ENCODE measurements at places on chromosomes 6 and 20.

GRCh38 chr6:7960848-7961247, 50.3 kb upstream of the TXNDC5 start:
- DNase-seq: no peak

DNA sequence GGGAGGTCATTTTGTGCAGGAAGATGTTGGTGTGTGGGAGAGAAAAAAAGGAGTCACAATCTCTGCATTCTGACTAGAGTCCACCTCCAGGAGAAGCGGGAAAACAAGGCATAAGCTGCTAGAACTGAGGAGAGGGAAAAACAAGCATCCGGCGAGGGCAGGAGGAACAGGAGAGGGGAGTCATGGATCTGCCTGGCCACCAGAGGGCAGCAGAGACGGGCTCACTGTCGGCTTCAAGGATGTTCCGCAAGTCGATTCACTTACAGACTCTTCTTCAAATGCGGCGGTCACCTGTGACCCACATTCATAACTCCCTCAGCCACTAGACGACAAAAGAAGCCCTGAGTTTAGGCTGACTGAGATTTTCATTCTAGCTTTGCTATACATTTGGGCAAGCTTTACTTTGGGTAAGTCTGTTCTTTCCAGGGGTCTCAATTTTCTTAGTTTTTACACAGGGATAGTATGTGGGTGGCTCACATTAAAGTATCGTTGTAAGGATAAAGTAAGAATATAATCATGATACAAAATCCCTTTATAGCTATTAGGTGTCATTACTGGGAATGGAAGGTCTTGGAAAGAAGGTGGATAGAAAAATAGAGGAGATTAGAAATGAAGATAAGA, 6.6 kb upstream of the BTNL2 start:
- peak; percentile 69 for DNase-seq

DNA sequence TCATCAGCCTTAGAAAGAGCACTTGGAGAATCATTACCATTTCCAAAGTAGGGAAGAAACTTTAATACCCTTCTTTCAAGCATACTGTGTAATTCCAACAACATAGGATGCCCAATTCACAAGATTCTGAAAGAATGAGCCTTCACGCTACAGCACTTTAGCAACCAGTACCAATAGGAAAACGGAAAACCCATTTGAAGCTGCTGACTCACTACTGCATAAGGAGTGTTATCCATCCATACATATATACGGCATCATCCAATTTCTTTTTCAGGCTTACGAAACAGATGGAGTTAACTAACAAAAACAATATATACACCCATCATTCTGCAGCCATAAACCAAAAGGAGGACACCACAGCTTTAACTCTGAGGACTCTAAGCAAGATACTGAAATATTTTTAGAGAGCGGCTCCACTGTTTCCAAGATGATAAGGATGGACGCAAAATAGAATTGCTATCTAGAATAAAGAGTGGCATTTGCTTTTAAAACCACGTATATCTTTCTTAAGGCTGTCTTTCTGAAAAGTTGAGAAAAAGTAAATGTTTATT, 24.9 kb downstream of the FYN start:
- no peak for DNase-seq

DNA sequence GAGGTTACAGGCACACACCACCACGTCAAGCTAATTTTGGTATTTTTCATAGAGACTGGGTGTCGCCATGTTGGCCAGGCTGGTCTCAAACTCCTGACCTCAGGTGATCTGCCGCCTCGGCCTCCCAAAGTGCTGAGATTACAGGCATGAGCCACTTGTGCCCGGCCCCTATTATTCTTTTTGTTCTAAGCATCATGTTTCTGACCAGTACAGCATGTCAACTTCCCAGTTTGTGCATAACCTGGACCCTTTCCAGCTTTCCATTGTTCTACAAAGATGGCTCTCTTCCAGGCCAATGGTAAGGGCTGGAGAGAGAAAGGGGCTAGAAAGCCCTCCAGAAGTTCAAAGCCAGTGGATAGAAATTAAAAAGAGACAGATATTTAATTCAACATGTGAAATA, 91.3 kb upstream of the TNFAIP3 start:
- no peak for DNase-seq

- DNase-seq: no peak
Observed at GRCh38 chr6:32954267-32954666, 1.4 kb upstream of the HLA-DMA start.

- DNase-seq: no peak
Observed at GRCh38 chr6:151240791-151241642, 1.2 kb downstream of the AKAP12 start.

DNA sequence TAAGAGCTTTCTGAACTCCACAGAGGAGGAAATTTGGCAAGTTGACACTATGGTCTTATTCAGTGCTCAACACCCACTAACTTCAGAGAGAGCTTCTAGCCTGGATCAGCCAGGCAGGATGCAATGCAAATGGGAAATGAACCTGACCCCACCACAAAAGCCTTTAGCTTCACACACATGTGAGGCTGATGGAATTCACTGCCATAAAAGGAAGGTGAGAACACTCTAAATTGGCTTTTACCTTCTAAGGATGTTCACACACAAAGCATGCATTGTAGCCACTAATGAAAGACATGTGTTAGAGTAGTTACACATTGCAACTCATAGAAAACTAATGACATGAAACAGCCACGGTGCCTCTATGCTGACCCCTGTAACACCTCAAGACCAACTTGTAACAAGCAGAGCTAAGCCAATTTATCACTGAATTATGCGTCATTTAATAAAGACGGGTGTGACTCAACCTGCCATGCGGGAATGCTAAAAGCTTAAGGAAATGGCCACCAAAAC, 262.1 kb downstream of the HACE1 start:
- no peak for DNase-seq

- no peak for DNase-seq
Observed at GRCh38 chr20:35166242-35166830, 5.5 kb upstream of the PROCR start.

GRCh38 chr6:10580570-10580969, 59.4 kb downstream of the GCNT2 start:
- no peak for DNase-seq

DNA sequence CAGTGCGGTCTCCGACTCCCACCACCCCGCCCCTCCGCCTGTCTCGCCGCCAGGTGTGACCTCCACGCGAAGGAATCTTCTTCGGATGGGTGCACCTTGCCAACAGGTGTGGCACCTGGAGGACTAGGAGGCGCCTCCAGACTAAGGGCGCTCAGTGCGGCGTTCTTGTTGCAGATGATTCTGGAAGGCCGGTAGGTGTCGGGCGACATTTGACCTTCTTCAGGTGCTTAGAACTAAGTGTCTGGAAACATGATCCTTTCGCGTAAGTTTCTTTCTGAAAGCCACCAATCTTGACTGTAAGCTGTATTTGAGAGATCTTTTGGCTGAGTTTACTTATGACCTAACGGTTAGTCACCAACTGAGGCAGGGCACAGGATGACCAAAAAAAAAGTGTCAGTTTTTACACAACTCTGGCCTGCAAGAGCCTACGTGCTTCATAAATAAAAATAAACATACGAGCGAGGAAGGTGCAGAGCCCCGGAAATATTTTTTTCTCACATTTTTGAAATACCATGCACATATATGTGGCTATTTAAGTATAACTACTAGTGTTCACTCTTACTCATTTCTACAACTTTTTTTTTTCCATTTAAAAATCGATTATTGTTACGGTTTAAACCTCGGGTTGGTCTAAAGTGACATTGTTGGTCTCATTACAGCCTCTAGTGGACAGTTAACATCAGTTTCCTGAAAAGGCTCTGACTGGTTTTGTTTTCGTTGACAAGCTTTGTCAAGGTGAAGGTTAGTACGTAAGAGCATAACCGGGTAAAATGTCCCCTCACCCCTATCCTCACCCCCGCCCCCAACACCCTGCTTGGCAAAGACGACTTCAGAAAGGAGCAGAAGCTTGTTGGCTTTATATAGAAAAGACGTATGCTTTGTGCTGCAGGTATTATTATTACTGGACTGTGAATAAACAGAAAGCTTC, 1.6 kb upstream of the ATXN1 start:
- DNase-seq: no peak

- no peak for DNase-seq
Observed at GRCh38 chr6:112005013-112005371, 48.9 kb upstream of the CCN6 start.

DNA sequence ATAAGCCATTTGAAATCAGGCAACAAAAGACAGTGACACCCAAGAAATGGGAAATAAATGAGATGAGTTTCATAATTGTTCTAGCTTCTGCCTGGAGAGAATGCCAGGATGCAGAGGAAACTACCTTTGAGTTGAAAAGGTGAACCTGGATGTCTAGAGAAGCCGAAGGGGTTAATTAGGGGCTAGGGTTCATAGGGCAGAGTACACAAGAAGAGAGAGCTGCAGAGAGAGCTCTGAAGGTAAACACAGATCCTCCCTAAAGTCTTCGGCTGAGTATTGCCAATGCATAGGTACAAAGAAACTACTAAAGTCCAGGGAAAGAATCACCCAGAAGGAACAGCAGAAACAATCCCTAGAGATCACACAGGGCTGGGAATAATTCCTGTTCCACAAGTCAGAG, 119.7 kb upstream of the BEND3 start:
- DNase-seq: no peak

DNA sequence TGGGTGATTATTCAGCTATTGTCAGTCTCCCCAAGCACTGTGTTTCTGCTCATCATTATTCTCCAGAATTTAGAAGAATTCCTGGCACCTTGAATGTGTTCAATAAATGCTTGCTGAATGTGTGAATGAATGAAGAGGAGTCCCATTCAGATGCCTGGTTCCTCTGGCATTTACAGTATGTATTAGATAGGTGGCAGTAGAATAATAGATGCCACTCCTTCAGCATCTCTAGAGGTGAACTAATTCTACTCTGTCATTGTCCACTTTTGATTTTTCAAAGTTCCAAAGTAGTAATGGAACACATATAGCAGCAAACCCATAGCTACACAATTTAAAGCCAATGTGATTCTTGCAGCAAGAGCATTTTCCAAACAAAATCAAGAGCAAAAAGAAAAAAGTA, 118.9 kb upstream of the CEP162 start:
- DNase-seq: no peak

DNA sequence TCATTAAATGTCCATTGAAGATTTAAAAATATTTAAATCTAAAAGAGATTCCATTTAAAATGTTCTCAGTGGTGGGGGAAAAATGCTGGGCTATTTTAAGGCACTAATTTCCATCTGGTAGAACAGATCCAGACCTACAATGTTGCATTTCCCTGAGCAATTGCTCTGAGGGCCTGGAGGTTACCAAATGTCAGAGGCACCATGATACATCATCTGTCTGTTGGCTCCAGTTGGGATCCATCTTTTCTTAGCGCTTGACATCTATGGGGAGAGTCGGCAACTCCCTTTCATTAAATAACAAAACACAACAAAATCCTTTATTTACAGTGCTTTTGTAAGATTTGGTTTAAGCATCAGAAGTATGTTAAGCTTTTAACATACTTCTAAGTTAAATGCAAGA, 224.5 kb downstream of the FOXC1 start:
- no peak for DNase-seq

DNA sequence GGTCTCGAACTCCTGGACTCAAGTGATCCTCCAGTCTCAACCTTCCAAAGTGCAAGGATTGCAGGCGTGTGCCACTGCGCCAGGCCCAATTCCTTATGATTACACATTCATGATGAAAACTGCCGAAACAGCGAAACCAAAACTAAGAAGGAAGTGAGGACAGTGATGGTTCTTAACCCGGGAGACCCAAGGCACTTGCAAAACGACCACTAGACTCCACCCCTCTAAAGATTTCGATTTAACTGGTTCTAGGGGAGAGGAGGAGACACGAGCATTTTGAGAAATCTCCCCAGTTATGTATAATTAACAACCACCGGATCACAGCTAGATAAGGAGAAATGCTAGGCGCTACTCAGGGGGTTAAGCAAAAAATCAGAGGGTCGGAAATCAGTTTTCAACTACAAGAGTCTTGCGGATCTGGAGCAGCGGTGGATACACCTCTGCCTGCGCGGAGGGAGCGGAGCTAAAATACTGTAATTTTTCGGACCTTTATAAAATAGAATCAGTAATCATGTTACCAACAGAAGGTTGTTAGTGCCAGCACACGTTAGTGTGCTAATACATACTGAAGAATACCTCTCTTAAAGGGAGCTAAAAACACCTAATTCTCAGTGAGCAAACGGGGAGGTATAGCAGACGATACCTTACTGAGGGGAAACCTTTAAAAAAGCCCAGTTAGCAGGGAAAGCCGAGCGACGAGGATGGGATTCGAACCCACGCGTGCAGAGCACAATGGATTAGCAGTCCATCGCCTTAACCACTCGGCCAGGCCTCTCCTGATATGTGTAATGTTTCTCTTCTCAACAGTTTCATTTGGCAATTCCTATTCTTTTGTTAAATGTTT, 60.0 kb upstream of the BTN3A2 start:
- DNase-seq: no peak

GRCh38 chr20:47795214-47795907, 10.1 kb upstream of the SULF2 start:
- no peak for DNase-seq

DNA sequence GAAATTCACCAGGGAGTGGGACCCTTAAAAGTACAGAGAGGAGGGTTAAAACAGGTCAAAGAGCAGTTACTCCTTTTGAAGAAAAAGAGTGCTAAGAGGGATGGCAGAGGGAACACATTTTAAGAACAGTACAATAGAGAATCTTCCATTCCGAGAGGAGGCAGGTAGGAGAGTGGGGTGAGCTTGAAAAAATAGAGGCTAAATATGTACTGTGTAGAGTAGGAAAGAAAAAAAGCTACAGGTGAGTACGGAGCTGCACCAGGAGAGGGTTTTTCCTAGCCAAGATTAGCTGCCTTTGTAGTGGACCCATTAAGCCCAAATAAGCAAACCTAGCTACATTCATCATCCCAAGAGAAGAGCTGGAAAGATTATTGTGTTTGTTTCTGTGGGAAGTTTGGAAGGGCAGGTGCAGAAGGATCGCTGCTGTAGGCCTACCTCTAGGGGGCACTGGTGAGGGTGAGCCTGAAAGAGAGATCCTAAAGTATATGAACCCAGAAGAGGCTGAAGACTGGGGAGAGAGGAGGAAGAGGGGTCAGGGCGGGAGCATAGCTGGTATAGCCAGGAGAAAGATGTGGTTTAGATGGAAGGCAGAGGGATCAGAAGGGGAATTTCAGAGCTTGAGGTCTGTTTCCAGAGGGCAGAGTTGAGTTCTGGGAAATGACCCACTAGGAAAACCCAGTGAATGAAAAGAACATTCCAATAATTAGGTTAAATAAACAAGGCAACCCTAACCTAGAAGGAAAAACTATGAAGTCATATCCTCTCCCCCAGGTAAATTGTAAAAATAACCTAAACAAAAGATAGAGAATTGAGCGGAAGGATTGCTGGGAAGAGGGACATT, 50.2 kb upstream of the HINT3 start:
- DNase-seq: peak; percentile 38

- DNase-seq: no peak
Observed at GRCh38 chr6:4250645-4251044, 115.3 kb upstream of the ECI2 start.

GRCh38 chr6:100883347-100883746, 2.2 kb upstream of the ASCC3 start:
- no peak for DNase-seq

GRCh38 chr6:53178837-53179432, 30.3 kb upstream of the GCM1 start:
- DNase-seq: no peak

GRCh38 chr6:35808688-35809087, 3.5 kb downstream of the LHFPL5 start:
- DNase-seq: no peak

Measured in Panc1 (cell line).